Spinal cord (tissue), 10 donors: ENCODE measurements at places on chromosomes 4 and X. TPM values are rescaled to one million over a fixed set of nuclear protein-coding genes. Genes with fewer than 3 reads are reported as not detected.

The MMRN1 gene
- total RNA-seq, result 17.1 TPM

The RAP1GDS1 gene
- 182 TPM for total RNA-seq

The PTTG2 gene
- 0.28 TPM for total RNA-seq

The ASB9 gene
- 7.9 TPM for total RNA-seq

The WDR17 gene
- 20.3 TPM for total RNA-seq

The SPANXB1 gene
- not detected for total RNA-seq

The TEX13C gene
- total RNA-seq, result not detected

The DGKK gene
- 12.4 TPM for total RNA-seq

The RGN gene
- 10.2 TPM for total RNA-seq

The CCKAR gene
- total RNA-seq, result 1.3 TPM

The ESX1 gene
- total RNA-seq, result 0.10 TPM

The ANAPC10 gene
- total RNA-seq, result 44.4 TPM

The RHOXF2 gene
- total RNA-seq, result not detected

The FMR1 gene
- total RNA-seq, result 48.0 TPM

The GAGE12H gene
- total RNA-seq, result not detected

The AFP gene
- total RNA-seq, result 4.4 TPM

The CCNA2 gene
- total RNA-seq, result 16.4 TPM

The CTAG1B gene
- not detected for total RNA-seq

The P2RY8 gene
- total RNA-seq, result 1.5 TPM

The GPRASP1 gene
- 35.4 TPM for total RNA-seq

The CMC4 gene
- total RNA-seq, result 18.6 TPM

The C1QTNF7 gene
- 2.1 TPM for total RNA-seq

The ERVMER34-1 gene
- total RNA-seq, result 0.79 TPM

The TKTL2 gene
- 0.17 TPM for total RNA-seq

The RENBP gene
- 10.4 TPM for total RNA-seq

The SMIM10L2A gene
- 11.0 TPM for total RNA-seq

The MBTPS2 gene
- 32.1 TPM for total RNA-seq

The IQCM gene
- total RNA-seq, result not detected

The CT83 gene
- total RNA-seq, result not detected

The SSX2 gene
- total RNA-seq, result not detected

The SPATA18 gene
- total RNA-seq, result 5.9 TPM

The PRRG1 gene
- total RNA-seq, result 16.6 TPM

The HS3ST1 gene
- 4.8 TPM for total RNA-seq

The LDB2 gene
- 79.3 TPM for total RNA-seq

The TLR10 gene
- 1.9 TPM for total RNA-seq

The PLCXD1 gene
- total RNA-seq, result 28.6 TPM

The HSFX3 gene
- not detected for total RNA-seq

The TMEM271 gene
- 4.4 TPM for total RNA-seq

The USP17L27 gene
- not detected for total RNA-seq

The ZDHHC15 gene
- total RNA-seq, result 16.0 TPM

The GNRHR gene
- total RNA-seq, result 0.10 TPM
